ENCODE measurements at places on chromosomes 7 and 10. TPM values are rescaled to one million over a fixed set of nuclear protein-coding genes. Genes with fewer than 3 reads are reported as not detected.

The CYP26A1 gene
- 1.4 TPM for polyA plus RNA-seq

The CNNM1 gene
- polyA plus RNA-seq, result 0.06 TPM

The OPN4 gene
- not detected for polyA plus RNA-seq

The ANKRD61 gene
- polyA plus RNA-seq, result 0.42 TPM

The BICC1 gene
- 0.82 TPM for polyA plus RNA-seq

Measured in liver (tissue), 10 donors.